ENCODE measurements at places on chromosomes 1 and 21.

GRCh38 chr21:31592963-31593560 is 66.4 kb upstream of the SOD1 start:
- DNase-seq = no peak

GRCh38 chr1:151325646-151326429 is 1.4 kb downstream of the PI4KB start:
- DNase-seq = no peak

- DNase-seq = no peak
Observed at GRCh38 chr1:163959622-163960021, 599.4 kb upstream of the PBX1 start.

- no peak for DNase-seq
Observed at GRCh38 chr1:62092110-62092509, 102.5 kb upstream of the L1TD1 start.

- DNase-seq = no peak
Observed at GRCh38 chr1:182383037-182383661, 8.4 kb downstream of the GLUL start.

- DNase-seq = no peak
Observed at GRCh38 chr21:25836396-25836795, 101.6 kb downstream of the GABPA start.

GRCh38 chr1:32775640-32776337 is 41.4 kb downstream of the YARS1 start:
- no peak for DNase-seq

DNA sequence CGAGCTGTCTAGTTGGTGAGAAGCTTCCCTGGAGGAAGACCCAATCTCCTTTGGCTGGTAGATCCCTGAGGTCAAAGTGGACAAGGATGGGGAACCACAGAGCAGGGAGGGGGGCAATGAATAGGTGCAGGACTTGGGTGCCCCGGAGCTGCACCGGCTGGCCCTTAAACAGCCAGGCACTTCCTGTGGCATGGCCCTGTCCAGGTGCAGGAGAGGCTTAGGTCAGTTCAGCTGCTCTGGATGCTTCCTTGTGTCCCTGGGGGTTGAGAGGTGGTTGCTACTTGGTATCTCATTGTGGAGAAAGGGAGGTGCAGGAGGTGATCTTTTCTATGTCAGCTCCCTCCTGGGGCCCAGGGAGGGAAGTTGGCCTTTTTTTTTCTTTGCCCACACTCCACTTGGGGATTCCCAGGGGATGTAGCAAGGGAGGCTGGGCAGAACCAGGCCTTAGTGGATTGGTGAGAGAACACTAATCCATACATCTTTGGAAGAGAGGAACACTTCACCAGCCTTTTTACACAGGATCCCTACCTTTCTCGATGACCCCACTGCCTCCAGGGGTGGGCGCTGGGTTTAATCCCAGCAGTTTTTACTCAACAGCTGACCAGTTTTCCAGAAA is 1.2 kb upstream of the ST3GAL3 start:
- no peak for DNase-seq

- DNase-seq = no peak
Observed at GRCh38 chr1:200253774-200254495, 155.9 kb downstream of the ZNF281 start.

DNA sequence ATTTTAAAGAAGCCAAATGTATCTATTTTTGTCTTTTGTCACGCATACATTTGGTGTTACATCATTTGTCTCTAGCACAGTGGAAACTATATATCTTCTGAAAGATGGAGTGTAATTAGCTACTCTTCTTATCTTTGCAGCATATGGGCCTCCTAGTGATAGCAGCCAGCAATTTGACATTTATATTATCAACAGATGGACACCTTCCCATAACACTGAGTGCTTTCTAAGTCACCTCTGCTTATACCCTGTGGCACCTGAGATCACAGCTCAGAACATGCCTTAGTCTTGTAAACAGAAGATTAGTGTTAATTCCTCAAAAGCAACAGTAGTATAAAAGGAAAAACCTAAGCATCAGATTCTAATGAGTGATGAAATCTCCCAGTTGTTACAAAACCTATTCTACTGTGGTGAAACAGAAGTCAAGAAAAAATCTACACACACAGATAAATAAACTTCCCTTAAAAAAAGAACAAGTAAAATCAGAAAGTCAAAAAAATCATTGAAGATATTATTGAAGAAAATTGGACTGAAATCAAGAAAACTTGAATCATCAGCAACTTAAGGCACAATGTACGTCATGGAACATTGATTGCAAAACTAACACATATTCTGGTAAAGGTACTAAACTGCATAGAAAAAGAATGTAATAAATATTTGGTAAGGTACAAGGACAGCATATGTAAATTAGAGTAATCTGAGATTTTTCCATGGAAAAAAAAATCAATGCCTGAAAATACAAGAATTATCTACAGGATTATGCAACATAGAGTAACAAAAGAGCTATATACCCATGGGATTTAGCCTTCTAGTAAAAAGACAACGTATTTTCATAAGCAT is 61.7 kb downstream of the KCNT2 start:
- DNase-seq = no peak

DNA sequence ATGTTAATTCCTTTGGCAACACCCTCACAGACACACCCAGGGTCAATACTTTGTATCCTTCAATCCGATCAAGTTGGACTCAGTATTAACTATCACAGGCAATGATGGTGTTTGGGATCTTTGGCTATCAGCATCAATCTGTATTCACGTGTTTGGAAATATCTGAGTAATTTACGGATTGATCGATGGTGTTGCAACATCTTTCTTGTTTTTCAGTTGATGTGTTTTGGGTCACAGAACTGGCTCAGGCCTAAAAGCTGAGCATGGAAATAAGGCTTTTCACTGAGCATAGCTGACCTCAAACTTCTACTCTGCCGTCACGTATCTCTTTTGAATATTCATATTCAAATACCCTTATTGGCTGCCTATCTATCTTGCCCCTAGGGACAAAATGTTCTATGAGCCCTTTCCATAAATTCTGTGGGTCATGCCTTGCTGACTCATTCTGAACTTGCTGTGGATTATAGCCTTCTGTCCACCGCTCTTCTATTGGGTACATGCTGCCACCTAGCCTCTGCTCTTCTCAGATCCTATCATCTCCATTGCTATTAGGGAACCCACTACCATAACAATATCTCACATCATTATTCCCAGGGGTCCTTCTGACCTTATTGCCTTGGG is 156.0 kb downstream of the PDE4B start:
- DNase-seq = no peak

DNA sequence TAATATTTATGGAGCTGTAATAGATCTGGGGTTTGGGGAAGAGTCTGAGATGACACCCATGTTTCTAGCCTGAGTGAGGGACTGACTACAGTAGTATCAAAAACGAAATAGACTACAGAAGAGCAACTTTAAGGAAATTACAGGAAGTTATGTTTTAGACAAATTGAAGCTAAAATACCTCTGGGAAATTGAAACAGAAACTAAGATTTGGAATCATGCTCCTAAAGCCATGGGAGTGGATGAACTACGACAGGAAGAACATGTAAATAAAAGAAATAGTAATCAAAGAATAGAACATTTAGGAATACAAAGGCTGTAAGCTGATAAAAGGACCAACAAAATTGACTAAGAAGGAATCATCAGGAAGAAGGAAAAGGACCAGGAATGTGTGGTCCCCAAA is 68.9 kb downstream of the KIAA0319L start:
- no peak for DNase-seq

- DNase-seq = no peak
Observed at GRCh38 chr1:15042866-15043265, 110.7 kb upstream of the TMEM51 start.

DNA sequence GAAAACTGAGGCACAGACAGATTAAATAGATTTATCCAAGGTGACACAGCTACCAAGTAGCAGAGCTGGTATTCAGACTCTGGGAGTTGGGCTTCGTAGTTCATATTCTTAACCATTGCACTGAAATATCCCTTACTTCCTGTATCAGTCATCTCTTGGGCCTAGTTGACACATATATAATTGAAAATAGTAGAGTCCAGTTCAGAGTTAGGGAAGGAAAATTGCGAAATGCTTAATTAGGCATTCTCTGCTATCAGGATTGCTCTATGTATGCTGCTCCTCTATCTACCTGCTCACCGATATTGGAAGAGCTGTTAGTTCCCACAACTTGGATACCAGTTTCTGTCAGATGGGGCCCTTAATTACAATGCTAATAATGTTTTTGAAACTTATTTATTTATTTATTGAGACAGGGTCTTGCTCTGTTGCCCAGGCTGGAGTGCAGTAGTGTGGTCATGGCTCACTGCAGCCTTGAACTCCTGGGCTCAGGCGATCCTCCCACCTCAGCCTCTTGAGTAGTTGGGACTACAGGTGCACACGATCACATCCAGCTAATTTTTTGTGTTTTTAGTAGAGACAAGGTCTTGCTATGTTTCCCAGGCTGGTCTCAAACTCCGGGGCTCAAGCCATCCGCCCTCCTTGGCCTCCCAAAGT is 8.2 kb downstream of the RCOR3 start:
- no peak for DNase-seq

DNA sequence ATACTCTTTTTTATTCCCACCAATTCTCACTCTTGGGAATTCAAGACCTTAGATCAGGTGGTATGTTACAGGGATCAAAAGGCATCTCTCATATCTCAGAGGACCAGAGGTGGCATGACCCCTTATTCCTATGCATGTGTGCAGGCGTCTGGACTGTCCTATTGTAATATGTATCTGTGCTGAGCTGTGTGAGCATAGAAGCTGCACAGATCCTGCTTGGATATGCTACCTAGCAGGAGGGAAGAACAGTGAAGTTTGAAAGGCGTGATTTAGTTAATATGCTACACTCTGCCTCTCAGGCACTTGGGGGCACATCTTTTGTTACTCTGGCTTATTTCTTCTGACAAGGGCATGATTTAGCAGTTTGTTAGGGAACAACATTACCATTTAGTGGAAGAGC is 86.7 kb upstream of the ZRANB2 start:
- no peak for DNase-seq

GRCh38 chr1:208280681-208281450 is 36.7 kb upstream of the PLXNA2 start:
- DNase-seq = no peak

- no peak for DNase-seq
Observed at GRCh38 chr1:12052997-12053686, 10.0 kb upstream of the TNFRSF8 start.

DNA sequence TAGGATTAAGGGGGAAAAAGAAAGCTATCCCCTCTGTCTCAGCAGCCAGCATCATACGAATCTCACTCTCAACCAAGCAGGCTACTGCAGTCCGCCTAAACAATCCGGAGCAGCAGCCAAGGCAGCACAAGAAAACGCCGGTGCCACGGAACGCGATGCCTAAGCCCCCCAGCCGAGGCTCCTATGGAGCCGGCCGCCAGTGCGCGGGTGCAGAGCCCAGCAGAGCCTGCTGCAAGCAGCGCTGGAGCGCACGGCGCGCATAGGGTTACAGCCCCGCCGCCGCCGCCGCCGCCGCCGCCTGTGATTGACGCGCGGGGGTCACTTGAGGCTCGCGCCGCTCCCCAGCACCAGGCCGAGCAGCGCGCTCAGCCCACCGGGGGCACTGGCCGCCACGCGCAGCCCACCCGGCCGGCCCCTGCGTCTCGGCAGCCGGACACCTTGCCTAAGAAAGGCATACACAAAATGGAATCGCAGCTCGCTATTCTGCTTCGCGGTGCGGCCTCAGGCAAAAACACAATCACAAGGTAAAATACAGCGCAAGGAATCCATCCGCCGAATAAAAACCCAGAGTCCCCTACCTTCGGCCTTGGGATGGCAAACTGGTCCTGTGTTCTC is 780 bp downstream of the HIVEP3 start:
- DNase-seq = peak; percentile 48

- no peak for DNase-seq
Observed at GRCh38 chr1:227312361-227313025, 5.8 kb downstream of the CDC42BPA start.

DNA sequence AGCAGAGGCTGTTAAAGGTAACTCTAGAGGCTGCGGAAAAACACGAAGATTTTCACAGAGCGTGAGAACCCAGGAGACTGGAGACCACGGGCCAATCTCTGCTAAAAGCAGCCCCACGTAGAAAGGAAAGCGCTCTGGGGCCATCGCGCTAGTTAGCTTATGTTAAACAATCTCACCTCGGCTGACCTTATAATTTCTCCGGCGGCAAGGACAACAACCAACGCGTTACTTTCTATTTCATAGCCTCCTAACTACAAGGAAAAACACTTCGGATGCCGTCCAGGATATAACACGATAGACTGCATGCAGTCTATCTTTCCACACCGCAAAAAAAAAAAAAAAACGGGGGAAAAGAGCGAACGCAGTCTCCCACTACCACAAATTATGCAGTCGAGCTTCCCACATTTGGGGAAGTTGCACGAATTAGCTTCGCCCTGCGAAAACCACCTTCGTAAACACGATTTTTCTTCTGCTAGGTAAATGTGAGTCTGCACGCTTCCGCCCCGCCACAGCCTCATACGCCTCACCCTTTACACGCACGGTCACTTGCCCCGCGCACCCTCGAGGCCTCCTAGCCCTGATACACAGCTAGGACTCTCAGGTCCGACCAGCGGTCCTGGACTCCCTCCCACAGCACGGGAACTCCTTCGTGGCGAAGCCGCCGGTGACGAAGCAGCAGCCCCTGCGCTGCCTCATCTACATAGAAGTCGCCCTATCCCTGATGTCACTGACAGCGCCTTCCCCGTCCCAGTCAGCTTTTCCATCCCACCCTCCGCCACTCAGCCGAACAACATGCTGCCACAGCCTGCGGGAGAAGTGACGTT is 87.8 kb downstream of the PRKAB2 start:
- DNase-seq = peak; percentile 60

GRCh38 chr1:227417756-227418480 is 99.6 kb upstream of the CDC42BPA start:
- no peak for DNase-seq

- DNase-seq = no peak
Observed at GRCh38 chr1:61005614-61006580, 76.5 kb upstream of the NFIA start.

GRCh38 chr1:33332357-33332789 is 11.5 kb upstream of the A3GALT2 start:
- no peak for DNase-seq

- DNase-seq = no peak
Observed at GRCh38 chr1:197093226-197093885, 26.3 kb upstream of the F13B start.

GRCh38 chr1:50508040-50508586 is 84.9 kb upstream of the DMRTA2 start:
- no peak for DNase-seq

GRCh38 chr1:175829845-175830244 is 86.5 kb upstream of the TNR start:
- no peak for DNase-seq

- DNase-seq = no peak
Observed at GRCh38 chr1:203937678-203938330, 76.4 kb downstream of the SNRPE start.

GRCh38 chr1:108141621-108142020 is 58.5 kb downstream of the SLC25A24 start:
- DNase-seq = no peak

- DNase-seq = no peak
Observed at GRCh38 chr1:112040891-112041740, 51.6 kb upstream of the KCND3 start.

GRCh38 chr21:28111151-28111619 is 881.5 kb downstream of the LTN1 start:
- DNase-seq = no peak

- no peak for DNase-seq
Observed at GRCh38 chr21:46622226-46622625, 13.2 kb upstream of the PRMT2 start.

All from NCI-H1105 (cell line).